ENCODE measurements at places on chromosomes 5 and 9. TPM values are rescaled to one million over a fixed set of nuclear protein-coding genes. Genes with fewer than 3 reads are reported as not detected.

GRCh38 chr5:74934949-74935751, 69.0 kb upstream of the FAM169A start:
- DNase-seq: no peak

DNA sequence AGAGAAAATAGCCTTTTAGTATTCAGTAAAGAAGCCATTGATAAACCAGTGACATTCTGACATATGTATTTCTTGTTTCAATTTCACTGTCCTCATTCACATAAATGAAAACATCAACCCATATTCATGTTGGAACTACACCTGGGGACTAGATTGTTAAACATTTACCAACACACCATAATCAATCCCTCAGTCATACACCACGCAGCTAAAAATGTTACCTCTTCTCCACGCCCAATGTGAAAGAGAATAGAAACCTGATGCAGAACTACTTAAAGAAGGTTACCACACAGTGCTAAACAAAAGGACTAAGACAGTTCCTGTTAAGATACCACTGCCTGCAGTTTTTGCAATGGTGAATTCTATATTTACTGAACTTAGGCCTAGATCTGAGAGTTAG, 518.9 kb downstream of the PRELID2 start:
- DNase-seq: no peak

- no peak for DNase-seq
Observed at GRCh38 chr5:65742565-65743231, 20.7 kb downstream of the NLN start.

DNA sequence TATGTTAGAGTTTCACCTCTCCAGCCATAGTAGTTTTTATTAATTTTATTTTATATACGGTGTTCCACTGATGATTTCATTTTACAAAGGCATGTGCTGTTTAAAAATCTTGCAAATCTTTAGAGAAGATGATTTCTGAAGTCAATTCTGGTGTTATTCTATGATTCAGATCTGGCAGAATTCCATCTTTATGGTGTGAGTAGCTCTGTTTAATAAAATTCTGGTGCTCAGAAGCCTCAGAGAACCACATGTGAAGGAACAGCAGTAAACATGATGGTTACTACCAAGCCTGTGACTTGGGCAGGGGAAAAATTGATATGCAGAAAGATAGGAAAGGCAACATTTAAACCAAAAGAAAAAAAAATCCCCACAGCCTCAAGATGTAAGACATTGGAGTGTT, 299.7 kb downstream of the NPR3 start:
- no peak for DNase-seq

HINT1 gene
- total RNA-seq: 187 TPM

LHX3 gene
- total RNA-seq: not detected

PCDHB6 gene
- total RNA-seq: 0.32 TPM

BTNL9 gene
- 37.8 TPM for total RNA-seq

SLC6A3 gene
- not detected for total RNA-seq

PCDHGA11 gene
- total RNA-seq: 5.0 TPM

CER1 gene
- not detected for total RNA-seq

PROB1 gene
- 56.5 TPM for total RNA-seq

Measured in left ventricle myocardium superior (tissue), 1 donor.